ENCODE measurements at places on chromosomes 2 and 18.
A peak's percentile ranks its signal among the peaks of the same experiment; 100 is the strongest.

GRCh38 chr18:8124232-8125146 is 484.7 kb upstream of the RAB12 start:
- DNase-seq, result no peak

- peak; percentile 93 for DNase-seq
Observed at GRCh38 chr2:121075006-121075551, 209.9 kb downstream of the TFCP2L1 start.

DNA sequence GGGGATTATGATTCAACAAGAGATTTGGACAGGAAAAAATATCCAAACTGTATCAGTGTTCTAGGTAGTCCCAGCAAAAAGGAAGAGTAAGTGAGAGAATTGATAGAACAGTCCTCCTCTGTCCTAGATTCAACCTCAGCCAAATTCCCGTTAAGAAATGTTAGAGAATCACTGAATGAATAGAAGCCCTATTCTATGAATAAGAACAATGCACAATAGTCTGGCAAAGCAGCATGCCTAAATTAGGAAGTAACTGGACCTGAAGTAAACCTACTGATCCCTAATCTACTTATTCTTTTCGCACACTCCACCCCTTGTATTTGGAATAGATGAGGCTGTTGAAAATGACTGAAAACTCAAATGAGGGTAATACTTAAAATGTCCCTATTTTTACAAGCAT is 1665.5 kb downstream of the LRP1B start:
- DNase-seq, result no peak

DNA sequence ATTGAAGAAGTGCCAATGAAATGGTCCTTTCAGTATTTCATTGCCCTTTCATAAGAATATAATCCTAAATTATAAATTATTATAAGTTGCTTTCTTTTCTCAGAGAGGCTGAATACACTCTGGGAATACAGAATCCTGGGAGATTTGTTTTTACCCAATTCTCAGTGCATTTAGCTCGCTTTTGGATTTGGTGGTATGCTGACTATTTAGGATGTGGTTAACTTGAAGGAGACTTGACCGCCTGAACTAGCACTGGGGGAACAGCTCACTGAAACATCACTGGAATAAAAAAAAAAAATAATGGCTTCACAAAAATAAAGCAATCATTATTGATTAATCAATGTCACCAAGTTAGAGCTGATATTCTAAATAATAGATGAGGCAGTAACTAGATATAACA is 10.2 kb downstream of the TNFAIP6 start:
- no peak for DNase-seq

DNA sequence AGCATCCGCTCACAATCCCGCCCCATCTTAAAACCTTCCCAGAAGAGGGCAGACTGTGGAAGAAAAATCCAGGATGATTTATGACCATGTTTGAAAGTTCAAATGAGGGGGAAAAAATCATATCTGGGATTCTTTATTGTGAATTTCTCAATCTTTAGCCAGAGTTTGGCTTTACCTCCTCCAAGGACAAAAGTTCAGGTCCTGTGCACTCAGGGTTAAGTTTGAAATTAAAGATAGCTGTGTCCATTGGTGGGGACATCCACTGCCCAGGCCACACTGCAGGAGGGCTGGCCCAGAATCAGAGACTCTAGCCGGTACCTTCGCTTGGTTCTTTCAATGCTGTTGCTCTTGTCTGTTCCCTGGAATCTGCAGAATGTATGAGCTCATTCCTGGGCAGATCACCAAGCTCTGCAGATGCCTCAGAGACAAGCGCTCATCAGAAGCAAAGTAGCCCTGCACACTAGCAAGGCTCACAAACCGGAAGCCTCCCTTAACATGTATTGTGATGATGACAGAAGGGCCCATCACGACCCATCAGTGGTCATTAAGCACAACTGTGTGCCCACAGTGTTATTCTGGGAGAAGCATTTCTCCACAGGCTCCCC is 375.3 kb upstream of the KLHL29 start:
- DNase-seq, result no peak
